Cardiac muscle cell (in vitro differentiated cells and primary cell): ENCODE measurements at places on chromosomes 3 and 15.

DNA sequence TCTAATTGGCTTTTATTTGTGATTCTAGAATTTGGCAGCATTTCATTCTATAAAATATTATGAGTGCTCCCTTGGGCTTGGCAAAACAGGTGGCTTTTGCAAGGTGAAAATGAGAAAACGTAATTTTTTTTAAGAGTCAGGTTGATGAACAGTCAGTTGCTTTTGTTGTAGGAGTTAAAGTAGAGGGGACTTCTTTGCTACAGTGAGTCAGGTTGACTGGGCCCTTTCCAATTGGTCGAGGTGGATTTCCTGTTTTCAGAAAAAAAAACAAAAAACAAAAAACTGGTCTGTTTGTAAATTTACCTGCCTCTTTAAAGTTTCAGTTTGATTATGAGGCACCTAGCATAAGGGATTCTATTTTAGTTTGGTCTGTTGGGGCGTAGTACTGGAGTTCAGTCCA is 1469.4 kb upstream of the GBE1 start:
- no peak for DNase-seq

DNA sequence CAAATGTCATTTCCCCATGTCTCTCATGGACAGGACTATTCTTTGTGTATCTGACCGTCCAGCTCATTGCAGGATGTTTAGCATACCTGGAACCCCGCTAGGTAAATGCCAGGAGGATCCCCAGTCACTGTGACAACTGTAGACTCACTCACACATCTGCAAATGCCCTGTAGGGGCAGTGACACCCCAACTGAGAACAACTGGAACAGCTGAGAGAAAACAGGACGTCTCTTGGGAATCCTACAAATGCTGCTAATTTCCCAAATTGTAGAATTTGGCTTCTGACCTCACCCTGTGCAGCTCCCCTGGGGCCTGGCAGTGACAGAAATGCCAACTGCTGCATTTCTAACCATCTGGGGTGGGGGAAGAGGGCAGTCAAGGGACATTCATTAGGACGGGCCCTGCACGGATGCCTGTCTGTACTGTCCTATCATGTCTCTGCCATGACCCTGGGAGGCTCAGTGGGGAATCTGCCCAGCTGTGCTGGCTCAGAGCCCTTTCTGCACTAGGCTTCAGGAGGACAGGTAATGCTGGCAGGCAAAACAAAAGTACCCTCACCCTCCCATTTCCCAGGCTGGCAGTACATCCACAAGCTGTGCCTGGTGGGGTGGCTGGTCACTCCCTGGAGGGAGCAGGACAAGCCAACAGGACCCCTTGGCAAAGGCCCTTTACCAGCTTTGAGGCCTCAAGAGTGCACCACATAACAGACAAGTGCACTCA is 30.4 kb downstream of the RAB6B start:
- no peak for DNase-seq

GRCh38 chr15:39682366-39682765 is 100.3 kb downstream of the FSIP1 start:
- DNase-seq, result no peak

DNA sequence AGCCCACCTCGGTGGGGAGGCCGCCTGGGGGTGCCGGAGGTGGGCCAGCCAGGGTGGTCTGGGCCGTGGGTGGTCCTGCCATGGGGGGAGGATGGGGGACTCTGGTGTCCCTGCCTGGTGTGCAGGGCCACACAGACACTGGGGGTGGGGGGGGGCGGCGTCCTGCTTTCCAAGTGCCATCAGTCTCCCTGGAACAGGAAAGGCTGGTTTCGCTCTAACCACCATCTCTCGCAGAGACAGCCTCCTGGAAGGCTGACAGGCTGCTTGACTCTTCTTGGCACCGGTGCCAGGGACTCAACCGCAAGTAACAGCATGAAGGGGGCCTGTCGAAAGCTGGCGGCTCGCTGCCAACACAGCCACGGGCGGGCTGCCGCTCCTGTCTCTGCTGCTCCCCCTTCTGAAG is 40.3 kb downstream of the RGMA start:
- peak; percentile 58 for DNase-seq
